Retina (tissue), 1 donor: ENCODE measurements at places on chromosomes 4 and X.
A peak's percentile ranks its signal among the peaks of the same experiment; 100 is the strongest.

DNA sequence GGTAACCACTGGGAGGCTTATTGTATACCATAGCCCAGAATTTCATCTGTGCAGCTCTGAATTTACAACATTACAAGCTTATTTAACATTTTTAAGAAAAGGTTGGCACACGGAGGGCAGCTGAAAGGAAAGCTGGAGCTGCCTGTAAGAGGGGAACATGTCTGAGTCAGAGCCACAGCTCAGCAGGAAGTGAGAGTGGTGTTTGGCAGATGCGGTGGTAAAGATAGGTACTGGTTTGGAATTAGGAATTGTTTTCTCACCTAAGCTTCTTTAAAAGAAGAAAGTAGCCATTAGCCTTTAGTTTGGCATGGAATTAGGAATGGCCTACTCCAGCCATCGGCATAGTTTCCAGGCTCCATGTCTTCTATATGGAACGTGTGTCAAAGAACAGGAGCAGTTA, 172.5 kb upstream of the ANXA3 start:
- DNase-seq = no peak

GRCh38 chrX:805103-805670, 174.6 kb downstream of the SHOX start:
- DNase-seq = peak; percentile 66

DNA sequence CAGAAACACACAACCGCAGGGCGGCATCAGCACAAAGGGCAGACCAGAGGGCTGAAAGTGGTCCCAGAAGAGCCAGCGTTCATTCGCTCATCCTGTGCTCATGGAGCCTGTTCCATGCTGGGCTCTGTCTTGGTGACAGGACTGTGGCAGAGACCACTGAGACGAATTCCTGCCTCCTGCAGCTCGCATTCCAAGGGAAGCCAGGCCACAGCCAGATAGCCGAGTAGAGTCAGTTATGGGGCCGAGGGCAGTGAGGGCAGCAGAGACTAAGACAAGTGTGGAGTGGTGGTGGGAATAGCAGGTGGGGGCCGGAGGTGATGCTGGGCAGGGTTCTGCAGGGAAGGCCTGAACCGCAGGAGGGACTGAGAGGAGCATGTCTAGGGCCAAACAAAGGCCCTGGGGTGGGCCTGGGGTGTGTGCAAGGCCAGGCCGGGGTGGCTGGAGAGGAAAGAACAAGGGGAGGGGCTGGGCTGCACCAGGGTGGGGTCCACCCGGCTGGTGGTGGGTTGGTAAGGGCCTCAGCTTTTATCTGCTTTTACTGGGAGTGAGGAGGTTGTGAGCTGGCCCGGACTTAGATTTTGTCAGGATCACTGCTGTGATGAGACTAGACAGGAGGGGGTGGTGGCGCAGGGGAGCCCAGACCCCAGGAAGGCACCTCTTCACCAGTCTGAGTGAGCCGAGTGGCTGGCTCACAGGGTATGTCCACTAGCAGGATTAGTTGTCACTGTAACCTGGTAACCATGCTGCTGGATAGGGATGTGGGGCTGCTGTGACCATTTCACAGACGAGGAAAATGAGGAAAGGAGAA, 6.3 kb downstream of the PSAPL1 start:
- peak; percentile 53 for DNase-seq

- no peak for DNase-seq
These were observed 226.8 kb upstream of the LNX1 start for GRCh38 chr4:53818104-53818503.

- peak; percentile 39 for DNase-seq
These were observed 19.2 kb downstream of the PNMA6E start for GRCh38 chrX:153381684-153382532.

- DNase-seq = no peak
These were observed 333.9 kb downstream of the PDHA2 start for GRCh38 chr4:96173756-96174155.

GRCh38 chr4:82765134-82765533, 33.5 kb downstream of the SCD5 start:
- DNase-seq = no peak

DNA sequence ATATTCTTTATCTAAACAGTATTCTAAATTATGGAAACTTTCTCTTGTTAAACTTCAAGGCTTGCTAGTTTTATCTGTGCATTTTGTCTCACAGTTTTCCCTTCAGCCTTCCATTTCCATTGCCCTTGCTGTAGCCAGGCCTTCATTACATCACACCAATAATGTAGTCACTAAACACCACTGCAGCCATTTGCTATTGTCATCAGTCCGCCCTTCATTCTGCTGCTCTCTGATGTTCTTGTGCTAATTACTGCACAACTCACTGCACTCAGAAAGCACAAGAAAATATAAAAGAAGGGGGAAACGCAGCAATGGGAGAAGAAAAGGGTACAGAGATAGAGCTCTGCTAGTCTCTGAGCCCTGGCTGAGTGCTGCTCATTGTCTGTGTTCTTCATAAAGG, 239.6 kb upstream of the FSTL5 start:
- peak; percentile 32 for DNase-seq

- DNase-seq = no peak
These were observed 107.7 kb downstream of the ANXA3 start for GRCh38 chr4:78659264-78659663.

DNA sequence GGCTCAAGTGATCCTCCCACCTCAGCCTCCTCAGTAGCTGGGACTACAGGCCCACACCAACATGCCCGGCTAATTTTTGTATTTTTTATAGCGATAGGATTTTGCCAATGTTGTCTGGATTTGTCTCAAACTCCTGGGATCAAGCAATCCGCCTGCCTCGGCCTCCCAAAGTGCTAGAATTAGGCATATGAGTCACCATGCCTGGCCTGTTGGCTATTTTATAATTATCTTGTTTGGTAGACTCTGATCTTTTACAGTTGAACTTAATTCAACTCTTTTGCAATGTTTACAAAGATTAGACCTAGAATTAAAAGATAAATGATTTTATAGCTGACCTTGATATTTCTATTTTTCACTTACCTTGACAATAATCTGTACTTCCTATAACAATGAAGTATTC, 18.0 kb downstream of the DCK start:
- no peak for DNase-seq

DNA sequence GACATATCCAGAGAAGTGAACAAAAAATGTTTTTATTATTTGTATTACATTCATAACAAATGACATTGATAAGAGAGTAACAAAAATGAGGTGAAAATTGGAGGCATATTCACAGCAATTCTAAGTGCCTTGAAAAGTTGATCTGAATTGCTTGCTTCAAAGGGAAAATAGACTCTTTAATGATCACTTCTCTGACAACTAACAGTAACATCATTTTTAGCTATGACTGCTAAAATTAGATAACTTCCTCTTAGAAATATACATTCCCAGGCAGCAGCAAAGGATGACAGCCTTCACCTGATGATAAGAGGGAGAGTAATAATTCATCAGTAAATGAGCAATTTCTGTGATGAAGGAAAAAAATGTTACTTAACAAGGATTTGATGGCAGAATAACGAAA, 472.5 kb downstream of the PCDH10 start:
- no peak for DNase-seq

GRCh38 chrX:116841290-116841689, 378.5 kb upstream of the CT83 start:
- no peak for DNase-seq

DNA sequence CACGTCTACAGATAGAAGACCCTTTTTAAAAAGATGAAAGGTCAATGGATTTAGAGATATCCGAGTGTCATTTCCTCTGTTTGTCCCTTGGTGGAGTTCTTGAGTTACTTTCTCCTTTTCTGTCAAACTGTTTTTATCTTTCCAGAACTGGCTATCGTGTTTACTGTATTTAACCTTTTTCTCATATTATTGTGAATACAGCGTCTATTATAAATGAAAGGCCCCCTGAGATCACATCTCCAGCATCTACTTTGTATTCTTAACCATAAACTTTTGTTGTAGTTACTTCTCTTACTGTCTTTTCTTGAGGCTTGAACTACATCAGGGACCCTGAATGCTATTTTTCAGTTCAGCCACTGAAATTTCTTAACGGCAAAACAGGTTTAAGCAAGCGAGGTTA, 4.0 kb upstream of the PCDH7 start:
- peak; percentile 66 for DNase-seq

DNA sequence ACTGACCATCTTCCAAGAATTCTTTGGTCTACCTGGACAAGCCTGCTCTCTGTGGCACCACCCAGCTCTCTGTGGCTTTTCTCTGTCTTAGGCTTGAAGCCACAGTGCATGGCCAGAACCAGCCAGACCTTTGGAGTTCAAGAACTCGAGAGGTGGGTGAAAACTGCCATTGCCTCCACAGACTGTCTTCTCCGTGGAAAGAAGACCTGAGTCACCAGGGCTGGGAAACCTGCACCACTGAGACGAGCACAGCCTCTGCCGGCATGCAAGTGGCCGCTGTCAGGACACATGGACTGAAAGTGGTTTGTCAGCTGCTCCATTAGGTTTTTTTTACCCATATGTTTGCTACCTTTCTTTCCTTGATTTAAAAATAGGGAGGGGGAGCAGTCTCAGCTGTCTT, 74.5 kb downstream of the MGST2 start:
- DNase-seq = no peak

DNA sequence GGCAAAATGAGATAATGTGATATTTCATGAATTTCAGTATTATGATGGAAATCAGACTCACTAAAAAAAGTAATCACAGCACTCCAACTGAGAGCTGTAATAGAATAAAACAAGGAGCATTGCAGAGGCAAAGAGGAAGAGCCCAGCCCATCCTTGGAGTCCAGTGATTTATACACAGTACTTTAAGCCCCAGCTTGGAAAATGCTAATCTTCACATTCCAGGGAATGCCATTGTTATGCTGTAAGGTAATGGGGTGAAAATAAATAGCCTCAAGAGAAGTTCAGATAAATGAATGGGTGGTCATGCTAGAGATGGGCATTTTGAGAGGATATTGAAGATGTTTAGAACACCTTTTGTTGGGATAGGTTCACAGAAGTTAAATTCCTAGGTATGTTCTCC, 190.3 kb upstream of the TAPT1 start:
- no peak for DNase-seq

DNA sequence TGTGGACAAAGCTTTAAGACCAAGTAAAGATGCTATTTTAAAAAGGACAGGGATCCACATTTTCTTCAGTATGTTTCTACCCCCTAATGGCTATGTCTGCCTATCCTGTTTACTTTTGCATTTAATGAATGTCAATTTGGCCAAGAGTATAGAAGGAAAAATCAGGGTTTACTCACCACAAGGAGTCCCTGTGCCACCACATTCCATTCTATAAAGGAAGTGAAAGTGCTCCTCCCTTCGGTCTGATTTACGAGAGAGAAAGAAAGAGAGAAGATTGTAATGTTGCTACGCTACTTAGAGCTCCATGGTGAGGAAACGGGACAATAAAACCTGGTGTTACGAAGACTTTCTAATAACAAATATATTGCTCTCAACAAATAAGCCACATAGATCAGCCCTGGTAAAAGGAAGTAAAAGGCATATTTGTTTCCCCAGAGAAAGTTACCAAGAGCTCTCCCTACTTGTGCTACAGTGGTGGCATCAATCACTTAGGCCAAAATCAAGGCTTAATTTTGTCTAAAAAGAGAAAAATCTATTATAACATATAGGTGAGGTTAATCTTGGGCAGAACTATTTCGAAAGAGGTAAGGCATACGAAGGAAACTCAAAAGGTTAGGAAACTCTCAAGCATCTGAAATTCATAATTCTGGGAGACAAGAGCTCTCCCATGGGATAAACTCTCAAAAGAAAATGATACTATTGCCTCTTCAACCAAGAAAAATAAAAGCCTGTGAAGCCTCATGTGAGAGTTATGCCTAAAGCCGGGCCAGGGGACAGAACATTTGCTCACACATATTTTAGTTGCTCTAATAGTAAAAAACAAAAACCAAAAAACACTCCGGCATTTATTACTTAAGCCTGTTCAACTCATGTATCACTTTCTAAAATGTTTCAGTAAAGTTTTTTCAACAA, 29.5 kb downstream of the TAPT1 start:
- DNase-seq = no peak

DNA sequence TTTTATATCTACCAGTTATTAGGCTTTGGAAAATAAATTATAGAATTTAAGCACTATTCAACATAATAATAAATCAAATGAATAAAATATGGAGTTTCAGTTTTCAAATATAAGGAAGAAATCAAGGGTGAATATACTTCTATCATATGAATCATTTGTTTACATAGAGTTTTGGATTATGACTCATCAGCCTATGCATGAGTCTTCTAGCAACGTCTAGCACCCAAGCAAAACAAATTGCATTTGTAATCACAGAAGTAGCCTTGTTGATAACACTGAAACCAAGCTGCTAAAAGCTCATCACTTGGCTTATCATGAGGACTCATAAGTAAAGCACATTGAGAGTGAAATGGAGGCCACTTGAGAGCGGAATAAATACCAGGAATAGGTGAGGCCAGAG, 434.6 kb downstream of the PCDH11X start:
- no peak for DNase-seq

DNA sequence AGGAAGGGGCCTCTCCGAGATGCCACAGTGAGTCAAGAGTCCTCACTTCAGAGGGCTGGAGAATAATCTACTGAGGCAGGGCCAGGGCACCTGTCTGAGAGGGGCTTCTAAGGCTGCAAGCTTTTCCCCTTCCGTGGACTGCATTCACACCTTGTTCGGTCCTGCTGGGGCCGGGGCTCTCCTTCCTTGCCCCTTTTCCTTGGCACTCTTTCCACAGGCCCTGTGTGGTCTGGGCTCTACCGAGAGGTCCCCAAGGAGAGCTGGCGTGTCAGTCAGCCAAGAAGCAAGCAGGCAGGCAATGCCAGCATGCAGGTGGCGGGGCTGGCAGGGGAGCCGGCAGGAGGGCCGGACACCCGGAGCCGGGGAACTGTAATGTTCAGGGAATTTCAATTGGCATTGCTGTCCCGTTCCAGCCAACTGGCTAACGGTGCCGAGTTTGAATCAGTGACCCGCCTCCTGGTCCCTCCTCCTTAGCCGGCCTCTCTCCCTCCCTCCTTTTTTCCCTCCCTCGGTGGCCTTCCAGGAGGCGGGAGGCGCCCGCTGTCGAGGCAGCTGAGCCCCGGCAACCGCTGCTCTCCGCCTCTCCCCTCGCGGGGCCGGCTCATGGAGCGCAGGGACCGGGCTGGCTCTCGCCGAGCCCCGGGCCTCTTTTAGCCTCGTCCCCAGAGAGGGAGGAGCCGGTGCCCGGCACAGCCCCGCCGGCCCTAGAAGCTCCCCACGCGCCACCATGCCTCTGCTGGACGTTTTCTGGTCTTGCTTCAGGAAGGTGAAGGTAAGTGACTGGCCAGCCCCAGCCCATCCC, at the start of gene STARD8:
TSS of gene STARD8 (plus strand) at position 511 of the 802 bp plus-strand sequence. CDS start at position 728, 217 bp downstream.
- DNase-seq = peak; percentile 59

GRCh38 chrX:138287205-138287877, 424.2 kb downstream of the FGF13 start:
- peak; percentile 4 for DNase-seq

DNA sequence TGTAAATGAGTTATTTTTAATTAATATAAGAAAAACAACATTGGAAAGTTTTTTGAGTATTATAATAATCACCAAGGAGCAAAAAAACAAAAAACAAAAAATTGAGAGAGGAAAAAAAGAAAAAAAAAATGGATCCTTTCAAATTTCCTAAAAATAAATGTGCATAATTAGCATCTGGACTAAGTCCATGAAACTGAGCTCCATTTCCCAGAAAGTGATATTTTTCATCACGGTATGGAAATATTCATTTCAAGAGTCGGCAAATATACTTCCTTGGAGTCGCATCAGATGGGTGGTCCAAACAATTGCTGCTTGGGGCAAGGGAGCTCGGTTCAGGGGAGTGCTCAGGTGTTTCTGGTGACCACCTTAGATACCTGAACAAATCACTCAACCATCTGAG, 305.1 kb downstream of the LDB2 start:
- DNase-seq = no peak

- DNase-seq = no peak
These were observed 567.4 kb downstream of the INPP4B start for GRCh38 chr4:142278663-142279062.

GRCh38 chrX:110338935-110339334, 19.7 kb upstream of the RTL9 start:
- DNase-seq = no peak

- no peak for DNase-seq
These were observed 182.5 kb upstream of the INTU start for GRCh38 chr4:127450276-127450675.
